ENCODE measurements at places on chromosomes 4 and X. TPM values are rescaled to one million over a fixed set of nuclear protein-coding genes. Genes with fewer than 3 reads are reported as not detected.

Gene RAPGEF2
- total RNA-seq = 28.0 TPM

Gene TAPT1
- 11.8 TPM for total RNA-seq

Gene ZFP42
- 3.6 TPM for total RNA-seq

Gene DDX3X
- 143 TPM for total RNA-seq

Gene RBM46
- total RNA-seq = under 0.01 TPM

Gene SSX1
- total RNA-seq = not detected

Gene BEX4
- total RNA-seq = 22.7 TPM

Gene ADAM29
- not detected for total RNA-seq

Gene DRD5
- not detected for total RNA-seq

Gene HDX
- total RNA-seq = 0.85 TPM

Gene GRIA3
- total RNA-seq = 0.24 TPM

Gene TIGD2
- 8.5 TPM for total RNA-seq

Gene FSTL5
- total RNA-seq = not detected

Gene CYLC1
- not detected for total RNA-seq
